GM23338 (cell line): ENCODE measurements at places on chromosomes 12 and 14.

- no peak for DNase-seq
These were observed 47.4 kb downstream of the SLC38A1 start for GRCh38 chr12:46221255-46222128.

DNA sequence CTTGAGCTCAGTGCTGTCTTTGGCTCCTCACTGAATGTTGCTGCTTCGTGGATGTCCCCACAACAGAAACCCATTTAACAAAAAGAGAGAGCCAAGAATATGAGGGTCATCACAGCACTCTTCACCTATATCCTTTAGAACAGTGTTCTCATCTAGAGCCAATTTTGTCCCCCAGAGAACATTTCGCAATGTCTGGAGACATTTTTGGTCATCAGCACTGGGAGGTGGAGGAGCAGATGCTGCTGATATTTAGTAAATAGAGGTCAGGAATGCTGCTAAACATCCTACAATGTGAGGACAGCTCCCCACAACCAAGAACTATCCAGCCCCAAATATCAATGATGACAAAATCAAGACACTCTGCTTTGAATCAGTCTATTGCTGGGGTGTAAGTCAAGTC lies 92.5 kb downstream of the BBS10 start:
- DNase-seq, result no peak

DNA sequence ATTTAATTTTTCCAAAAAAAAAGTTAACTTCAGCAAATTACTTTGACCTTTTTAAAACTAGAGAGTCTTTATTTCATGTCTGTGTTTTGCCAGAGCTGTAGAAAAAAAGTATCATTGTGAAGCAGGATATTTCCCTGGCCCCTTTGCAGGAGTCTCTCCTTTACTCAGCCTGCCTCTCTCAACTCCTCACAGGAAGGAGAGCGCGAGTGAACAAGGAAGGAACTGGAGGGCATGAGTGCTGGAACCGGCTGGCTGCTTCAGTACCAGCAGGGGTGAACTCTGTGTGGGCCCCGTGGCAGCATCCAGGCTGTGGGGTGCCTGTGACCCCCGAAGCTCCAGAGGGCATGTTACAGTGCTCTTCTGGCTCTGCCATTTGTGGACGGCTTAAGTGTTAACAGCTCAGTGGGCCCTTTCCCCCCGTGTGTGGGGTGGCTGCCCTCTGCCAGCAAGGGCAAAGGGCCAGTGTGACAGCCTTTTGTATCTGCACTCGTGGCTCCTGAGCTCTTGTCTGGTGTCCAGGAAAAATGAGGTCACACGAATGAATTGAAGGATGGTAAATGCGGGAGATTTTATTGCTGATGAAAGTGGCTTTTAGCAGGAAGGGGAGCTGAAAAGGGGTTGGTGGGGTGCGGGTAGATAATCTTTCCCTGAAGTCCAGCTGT lies 76.6 kb upstream of the KCNH3 start:
- DNase-seq, result no peak

GRCh38 chr12:2299206-2299605 lies 246.4 kb downstream of the CACNA1C start:
- DNase-seq, result no peak

- no peak for DNase-seq
These were observed 54.9 kb upstream of the DIO3 start for GRCh38 chr14:101506211-101506925.

DNA sequence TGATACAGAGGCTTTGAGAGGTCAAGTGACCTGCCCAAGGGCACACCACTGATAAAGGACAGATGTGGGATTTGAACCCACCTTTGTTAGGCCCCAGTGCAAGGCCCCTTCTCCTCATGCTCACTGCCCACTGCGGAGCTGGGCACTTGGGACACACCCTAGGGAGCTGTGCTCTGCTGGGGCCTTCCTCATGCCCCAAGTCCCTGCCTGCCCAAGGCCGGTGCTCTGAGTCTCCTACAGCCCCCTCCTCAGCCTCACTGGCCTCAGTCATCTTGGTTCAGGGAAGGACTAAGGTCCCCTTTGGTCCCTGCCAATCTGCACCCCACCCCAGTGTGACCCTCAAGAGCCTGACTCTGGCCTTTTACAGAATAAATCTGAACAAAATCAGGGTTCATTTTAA lies 7.9 kb upstream of the OAS3 start:
- no peak for DNase-seq

DNA sequence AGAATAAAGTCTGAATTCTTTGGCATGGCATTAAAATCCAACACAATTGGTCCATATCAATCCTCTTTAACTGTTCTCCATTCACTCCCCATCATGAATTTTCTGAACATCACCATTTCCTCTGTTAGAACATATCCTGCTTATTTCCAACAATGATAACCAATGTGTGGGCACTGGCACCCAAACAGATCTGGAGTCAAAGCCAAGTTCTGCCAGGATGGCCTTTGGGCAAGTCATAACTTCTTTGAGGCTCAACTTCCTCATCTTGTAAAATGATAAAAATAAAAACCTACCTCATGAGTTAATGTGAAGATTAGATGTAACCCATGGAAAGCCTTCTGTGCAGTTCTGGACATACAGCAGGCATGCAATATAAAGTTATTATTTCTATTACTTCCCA lies 12.5 kb downstream of the PAWR start:
- DNase-seq, result no peak

DNA sequence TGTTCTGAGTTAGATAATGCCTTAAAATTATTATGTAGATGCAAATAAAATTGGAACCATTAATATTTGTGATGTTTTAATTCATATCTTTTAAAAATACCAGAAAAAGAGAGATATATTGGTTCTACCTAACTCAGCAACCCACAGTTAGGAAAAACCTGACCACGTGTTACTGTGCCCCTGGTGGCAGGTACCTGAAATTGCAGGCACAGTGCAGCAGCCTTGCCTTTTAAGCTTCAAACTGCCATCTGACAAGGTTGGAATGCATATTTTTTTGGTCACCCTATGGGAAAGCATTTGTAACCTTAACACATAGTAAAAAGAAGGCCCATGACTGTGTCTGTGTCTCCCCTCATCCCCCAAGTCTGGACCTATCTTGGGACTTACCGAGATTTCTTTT lies 109.4 kb upstream of the NOS1 start:
- peak; percentile 54 for DNase-seq

GRCh38 chr12:1188016-1188415 lies 197.0 kb downstream of the ERC1 start:
- no peak for DNase-seq

GRCh38 chr12:133038118-133038709 lies 905 bp downstream of the ZNF84 start:
- no peak for DNase-seq

GRCh38 chr14:67567654-67568053 lies 32.4 kb downstream of the PIGH start:
- DNase-seq, result no peak

DNA sequence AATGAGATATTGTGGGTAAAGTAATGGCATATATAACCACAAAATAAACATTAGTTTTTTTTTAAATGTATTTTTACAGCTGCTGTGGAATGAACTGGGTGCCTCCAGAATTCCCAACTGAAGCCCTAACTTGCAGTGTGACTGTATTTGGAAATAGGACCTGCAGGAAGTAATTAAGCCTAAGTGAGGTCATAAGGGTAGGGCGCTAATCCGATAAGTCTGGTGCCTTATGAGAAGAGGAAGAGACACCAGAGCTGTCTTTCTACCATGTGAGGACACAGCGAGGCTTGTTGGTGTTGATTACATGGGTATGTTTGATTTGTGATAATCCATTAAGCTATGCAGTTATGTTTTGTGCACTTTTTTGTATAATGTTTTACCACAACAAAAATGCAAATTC lies 136.8 kb downstream of the TPH2 start:
- DNase-seq, result no peak

- no peak for DNase-seq
These were observed 6.3 kb upstream of the TMEM179 start for GRCh38 chr14:104610749-104611310.

DNA sequence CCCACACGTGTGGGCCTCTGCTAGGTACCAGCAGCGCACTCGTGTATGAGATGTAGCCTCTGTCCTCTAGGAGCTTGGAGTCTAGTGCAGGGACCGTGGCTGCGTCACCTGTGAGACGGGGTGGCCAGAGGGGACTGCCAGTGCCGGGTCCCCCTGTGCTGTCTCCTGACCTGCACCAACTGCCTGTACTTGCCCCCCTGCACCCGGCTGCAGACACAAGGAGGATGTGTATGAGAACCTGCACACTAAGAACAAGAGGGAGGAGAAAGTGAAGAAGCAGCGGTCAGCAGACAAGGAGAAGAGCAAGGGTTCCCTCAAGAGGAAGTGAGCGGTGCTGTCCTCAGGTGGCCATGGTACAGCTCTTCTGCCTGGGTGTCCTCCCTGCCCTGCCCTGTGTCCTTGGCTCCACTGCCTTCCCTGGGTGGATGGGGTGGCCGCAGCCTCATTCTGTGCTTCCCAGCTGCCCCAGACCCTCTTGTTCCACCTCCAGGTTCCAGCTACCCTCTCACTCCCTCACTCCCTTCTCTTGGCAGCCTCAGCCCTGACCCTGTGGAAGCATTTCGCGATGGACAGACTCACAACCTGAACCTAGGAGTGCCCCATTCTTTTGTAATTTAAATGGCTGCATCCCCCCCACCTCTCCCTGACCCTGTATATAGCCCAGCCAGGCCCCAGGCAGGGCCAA lies 9.6 kb downstream of the PTPN6 start:
- no peak for DNase-seq

- DNase-seq, result no peak
These were observed 186.6 kb upstream of the OTX2 start for GRCh38 chr14:56996721-56997399.

DNA sequence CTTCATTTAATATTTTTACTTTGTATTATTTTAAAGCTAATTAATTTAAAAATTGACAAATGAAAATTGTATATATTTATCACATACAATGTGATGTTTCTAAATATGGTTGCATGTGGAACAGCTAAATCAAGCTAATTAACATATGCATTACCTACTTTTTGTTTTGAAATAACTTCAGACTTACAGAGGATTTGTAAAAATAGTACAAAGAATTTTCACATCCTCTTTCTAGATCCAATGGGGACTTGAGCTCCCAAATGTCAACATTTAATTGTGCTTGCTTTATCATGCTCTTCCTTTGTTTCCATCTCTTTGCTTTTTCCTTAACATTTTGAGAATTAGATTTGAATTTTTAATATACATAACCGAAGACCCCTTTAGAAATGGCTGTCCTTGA lies 6.6 kb downstream of the DCD start:
- DNase-seq, result no peak

DNA sequence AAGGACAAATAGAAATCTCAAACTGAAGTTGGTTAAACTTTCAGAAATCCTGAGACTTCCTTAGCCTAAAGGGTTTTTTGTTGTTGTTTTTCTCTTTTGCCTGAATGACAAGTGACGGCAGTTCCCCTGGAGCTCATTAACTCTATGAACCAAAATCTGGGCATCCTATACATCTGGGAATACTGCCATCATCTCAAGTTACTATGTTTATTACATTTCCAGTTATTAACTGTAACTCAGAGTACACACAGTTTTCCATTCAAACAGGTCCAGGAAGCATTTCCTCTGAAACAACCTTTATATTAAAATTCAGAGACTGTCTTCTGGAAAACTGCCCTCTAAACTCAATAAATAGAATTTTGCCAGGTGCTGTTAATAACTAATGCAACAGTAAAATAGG lies 55.6 kb upstream of the CDKL1 start:
- no peak for DNase-seq

DNA sequence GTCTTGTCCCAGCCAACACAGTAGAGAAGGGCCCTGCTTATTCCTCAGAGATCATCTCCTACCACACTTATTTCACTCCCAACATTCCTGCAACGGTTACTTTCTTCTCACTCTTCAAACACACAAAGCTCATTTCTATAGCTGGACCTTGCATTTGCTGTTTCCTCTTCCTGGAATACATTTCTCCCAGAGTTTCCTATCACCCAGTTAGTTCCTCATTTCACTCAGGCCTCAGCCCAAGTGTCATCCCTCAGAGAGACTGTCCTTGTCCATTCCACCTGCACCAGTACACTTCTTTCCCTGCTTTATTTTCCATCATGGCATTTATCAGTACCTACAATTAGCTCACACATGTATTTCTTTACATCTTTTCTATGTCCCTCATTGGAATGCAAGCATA lies 14.7 kb upstream of the STK38L start:
- no peak for DNase-seq

- no peak for DNase-seq
These were observed 11.9 kb upstream of the SLC2A13 start for GRCh38 chr12:40117818-40118217.

GRCh38 chr14:99937475-99938244 lies 127.6 kb upstream of the EVL start:
- no peak for DNase-seq

GRCh38 chr12:31362115-31362758 lies 36.3 kb upstream of the SINHCAF start:
- peak; percentile 54 for DNase-seq

DNA sequence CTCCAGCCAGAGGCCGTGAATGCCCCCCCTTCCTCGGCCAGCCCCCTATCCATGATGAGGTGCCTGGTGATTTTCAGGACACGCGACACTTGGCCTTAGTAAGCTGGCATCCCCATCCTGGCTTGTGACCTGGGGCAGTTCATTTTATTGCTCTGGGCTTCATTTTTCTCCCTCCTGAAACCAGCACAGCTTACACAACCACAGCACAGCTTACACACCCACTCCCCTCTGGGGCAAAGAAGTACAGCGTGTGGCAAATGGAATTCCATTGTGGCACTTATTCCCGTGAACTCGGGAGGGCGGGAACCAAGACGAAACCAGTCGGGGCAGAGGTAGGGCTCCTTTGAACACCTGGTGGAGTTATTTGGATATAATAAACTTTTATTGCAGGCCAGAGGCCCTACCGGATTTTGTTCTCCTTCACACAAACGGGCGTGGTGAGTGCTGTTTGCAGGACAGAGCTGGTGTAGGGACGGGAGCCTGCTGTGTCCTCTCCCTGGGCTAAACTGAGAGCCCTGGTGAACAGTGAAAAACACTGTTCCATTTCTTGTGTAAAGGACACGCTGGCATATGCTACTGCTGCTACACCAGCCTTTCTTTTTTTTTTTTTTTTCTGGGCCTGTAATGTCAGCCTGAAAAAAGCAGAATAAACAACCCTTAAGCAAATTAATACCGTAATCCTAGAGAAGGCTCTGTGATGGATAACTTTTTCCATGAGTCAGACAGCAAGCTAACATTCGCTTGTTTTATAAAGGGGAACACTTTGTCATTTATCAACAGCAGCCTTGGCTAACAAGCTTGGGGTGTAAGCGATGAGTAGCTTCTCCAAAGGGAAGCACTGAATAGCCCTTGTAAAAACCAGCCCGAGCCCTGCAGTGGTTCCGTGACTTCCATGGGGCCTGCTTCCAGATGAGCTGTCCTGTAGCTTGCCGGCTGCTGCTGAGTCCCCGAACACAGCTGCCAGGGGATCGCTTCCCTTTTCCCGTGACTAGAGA lies 29.3 kb downstream of the CD9 start:
- no peak for DNase-seq
